DMS79 (cell line): ENCODE measurements at places on chromosomes 5 and 9.

DNA sequence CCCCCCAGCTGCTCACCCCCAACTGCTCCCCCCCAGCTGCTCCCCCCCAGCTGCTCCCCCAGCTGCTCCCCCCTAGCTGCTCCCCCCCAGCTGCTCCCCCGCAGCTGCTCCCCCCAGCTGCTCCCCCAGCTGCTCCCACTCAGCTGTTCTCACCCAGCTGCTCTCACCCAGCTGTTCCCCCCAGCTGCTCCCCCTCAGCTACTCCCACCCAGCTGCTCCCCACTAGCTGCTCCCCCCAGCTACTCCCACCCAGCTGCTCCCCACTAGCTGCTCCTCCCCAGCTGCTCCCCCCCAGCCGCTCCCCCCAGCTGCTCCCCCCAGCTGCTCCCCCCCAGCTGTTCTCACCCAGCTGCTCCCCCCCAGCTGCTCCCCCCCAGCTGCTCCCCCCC is 22.8 kb upstream of the AHRR start:
- no peak for DNase-seq

DNA sequence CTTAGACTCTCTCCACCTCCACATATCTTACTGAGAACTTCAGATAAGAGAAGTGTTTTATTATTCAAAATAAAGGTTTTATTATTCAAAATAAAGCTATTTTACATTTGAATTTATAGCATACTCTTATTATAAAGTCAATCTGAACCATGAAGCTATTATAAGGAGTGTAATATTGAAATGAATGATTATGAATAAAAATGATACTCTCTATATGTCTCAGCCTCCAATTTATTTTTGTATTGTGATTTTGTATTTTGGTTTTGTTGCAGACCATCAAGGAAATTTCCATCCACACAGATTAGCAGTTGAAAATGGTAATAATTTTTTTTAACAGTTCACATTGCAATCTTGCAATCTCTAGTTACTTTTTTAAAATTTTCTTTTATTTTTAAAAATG is 10.2 kb downstream of the FOCAD start:
- no peak for DNase-seq

DNA sequence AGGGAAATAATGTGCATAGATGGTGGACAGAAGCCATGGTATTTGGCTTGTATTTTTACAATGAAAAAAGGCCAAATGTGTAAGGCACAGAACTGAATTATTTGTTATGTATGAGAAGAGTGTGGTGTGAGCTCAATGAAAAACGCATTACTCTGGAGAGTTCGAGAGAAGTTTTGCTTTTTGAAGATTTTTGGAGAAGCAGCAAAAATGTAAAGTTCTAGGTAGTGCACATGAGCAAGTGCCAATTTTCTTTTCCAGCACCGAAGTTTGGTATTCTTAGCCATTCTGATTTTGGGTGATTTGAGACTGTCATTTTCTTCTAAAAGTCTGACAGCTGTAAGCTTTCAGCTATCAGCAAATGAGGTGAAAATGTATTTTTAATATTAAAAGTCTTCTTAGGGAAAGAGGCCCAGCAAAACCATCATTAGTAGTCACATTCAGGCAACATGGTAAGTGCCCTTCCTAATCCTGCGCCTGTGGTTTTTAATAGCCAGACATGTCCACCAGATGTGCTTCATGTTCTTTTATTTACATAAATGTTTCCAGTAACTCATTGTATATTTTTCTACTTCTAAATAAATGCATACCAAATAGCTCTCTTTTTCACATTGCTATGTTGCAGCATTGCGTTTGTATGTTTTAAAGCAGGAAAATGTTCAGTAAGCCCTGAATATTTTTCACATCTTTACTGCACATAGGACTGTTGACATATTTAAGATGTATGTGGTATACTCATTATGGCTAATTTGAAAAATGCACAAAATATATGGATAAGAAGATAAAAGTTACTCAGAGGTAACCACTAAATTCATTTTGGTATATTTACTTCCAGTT is 50.4 kb downstream of the RASGRF2 start:
- no peak for DNase-seq

DNA sequence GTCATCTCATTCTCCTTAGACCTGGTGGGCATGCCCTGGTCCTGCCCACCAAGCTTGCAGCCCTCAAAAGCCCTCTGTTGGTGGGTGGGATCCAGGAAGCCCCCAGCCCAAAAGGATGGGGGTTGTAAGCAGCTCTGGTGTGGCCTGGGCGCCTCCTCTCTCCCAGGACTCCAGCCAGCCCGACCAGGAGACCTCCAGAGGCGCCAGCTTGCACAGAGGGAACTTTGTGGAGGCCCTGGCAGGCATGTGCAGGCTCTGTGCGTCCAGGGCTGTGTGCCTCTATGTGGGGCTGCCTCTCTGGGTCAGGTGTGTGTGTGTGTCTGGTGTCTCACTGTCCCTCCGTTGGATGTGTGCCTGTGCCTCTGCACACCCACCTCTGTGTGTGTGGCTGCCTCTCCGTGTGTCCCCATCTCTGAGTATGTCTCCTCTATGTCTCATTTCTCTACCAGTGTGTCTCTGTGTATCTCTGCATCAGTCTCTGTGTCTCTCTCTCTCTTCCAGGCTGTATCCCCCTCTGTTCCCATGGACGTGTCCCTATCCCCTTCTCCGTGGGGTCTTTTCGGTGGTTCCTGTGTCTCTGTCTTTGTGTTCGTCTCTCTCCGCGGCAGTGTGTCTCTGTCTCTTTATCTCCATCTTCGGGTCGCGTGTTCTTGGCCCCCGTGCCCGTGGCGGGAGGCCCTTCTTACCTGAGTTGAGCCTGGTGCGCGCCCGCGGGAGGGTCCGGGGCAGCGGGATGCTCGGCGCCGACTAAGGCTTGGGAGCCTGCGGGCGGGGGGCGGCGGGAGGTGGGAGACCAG is 501 bp downstream of the ENHO start:
- DNase-seq = no peak

DNA sequence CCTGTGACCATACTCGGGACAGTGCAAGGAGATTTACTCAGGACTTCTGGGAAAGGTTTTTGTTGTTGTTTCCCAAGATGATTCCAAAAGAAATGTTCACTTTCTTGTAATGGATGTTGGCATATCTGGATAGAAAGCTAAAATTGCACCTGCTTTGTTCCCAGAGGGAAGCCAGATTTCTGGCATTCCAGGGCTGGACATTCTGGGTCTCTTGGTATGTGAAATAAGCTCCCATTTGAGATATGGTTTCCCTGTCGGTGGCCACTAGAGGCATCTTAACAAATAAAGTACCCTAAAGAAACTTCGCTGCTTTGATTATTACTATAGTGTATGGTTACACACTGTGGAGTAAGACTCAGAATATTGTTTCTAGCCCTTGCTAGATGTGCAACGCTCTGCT is 737.3 kb downstream of the BRINP1 start:
- DNase-seq = no peak

GRCh38 chr9:132770770-132771310 is 100.6 kb downstream of the GTF3C4 start:
- no peak for DNase-seq

DNA sequence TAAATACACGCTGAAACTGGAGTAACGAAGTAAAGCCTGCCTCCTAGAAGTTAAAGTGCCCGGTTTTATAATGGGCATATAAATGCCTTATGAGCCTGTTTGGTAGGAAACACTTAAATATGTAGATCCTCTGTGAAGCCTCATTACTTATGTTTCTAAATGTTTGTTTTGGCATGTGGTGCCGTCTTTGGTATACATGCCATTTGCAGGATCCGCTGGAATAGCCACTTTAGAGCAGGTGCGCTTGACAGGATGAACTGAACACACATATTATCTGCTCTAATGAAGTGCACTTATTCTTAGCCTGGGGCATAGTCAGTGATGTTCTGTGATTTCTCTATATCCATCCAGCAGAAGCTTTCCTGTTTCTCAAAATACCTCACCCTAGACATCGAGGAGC is 778.1 kb upstream of the WWC1 start:
- peak; percentile 21 for DNase-seq

GRCh38 chr5:74648835-74649293 is 8.3 kb upstream of the ENC1 start:
- peak; percentile 16 for DNase-seq

DNA sequence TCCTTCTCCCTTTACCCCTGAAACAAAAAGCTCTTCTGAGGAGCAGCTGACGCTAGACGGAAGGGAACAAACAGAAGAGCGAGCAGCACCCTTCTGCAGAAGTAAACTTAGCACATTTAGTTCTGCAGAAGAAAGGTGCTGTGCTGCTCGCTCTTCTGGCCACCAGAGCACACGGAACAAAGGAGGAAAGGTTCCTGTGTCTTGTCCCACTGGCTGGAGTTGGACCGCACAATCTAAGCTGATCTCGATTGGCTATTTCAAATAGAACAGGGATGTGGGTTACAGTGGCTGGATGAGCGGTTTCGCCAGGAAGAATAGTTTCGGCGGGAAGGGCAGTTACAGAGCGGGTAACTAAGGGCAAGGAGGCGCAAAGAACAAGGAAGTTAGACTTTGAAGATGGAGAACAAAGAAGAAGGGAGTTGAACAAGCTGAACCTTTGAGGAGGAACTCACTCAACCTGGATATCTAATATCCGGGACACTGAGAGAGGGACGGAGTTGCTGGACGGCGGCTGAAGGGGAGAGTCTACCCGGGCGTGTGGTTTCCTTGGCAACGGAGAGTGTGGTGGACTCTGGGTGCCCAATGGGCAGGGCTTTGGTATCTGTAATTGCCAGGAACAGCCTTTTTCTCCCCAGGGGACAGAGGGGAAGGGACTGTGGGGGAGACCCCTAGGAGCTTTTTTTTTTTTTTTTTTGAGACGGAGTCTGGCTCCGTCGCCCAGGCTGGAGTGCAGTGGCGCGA is 7.1 kb downstream of the GTF3C5 start:
- no peak for DNase-seq

DNA sequence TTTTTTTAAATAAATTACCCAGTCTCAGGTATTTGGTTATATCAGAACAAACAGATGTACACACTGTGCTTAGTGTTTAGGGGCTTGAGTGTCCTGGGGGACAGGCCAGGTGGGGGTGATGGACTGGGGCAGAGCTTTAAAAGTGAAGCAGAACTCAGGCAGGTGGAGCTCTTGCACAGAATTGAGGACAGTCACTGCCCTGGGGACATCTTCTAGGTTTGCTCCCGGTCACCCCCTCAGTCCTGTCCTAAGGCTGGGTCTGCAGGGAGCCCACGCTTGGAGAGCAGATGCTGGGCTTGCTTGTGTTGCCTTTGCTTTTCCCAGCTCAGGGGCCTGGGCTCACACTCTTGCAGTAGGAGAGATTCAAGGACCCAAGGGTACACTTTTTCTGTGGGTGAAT is 10.8 kb downstream of the GADD45G start:
- DNase-seq = no peak

DNA sequence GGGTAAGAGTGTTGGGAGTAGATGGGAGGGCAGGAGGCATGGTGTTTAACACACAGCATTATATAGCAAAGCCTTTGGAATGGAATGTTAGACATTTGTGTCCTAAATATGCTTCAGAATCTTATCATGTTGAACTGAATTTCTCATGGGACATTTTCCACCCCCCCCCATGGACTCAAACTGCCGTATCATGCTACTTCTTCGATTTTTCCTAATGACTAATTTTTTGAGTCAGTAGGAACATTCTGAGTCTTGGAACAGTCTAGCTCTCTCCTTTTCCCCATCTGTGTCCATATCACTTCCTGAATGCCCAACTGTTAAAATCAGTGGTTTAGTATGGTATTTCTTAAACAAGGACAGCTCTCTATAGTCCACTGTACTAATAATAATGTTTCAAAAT is 380.6 kb downstream of the TLE4 start:
- DNase-seq = no peak

- no peak for DNase-seq
These were observed 11.8 kb downstream of the APTX start for GRCh38 chr9:32989660-32990059.

- no peak for DNase-seq
These were observed 919.5 kb downstream of the DTWD2 start for GRCh38 chr5:118068886-118069285.
